ENCODE measurements at places on chromosomes 5 and 9.

DNA sequence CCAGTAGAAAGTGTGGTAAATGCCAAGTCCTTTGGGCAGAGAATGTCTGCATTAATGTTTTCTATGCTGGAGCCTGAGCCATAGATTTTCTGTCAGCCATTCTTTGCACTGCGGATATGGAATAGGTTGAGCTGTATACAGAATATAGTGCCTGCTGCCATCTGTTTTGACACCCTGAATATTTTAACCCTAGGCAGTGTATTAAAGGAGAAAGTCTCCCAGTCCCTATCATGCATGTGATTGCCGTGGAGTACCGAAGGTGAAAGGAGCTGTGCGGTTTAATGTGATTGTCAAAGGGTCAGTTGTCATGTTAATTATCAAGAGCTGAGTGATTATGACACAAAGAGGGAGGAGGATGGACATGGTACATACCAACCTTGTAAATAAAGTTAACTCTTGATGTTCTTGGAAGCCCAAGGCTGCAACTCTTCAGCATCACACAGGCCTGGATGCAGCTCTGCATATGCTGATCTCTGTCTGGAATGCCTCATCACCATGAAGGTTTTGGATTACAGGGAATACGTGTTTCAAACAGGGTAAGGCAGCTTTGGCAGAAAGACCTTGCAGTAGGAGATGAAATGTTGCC is 247.1 kb upstream of the ELAVL2 start:
- DNase-seq = no peak

GRCh38 chr9:20403346-20403745 is 219.0 kb downstream of the MLLT3 start:
- DNase-seq = no peak

DNA sequence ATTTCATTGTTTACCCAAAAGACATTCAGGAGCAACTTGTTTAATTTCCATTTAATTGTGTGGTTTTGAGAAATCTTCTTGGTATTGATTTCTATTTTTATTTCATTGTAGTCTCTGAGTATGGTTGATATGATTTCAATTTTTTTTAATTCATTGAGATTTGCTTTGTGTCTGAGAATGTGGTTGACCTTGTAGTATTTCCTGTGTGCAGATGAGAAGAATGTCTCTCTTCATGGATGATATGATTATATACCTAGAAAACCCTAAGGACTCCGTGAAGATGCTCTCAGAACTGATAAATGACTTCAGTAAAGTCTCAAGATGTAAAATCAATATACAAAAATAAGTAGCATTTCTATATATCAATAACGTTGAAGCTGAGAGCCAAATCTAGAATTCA is 202.4 kb upstream of the CDH9 start:
- no peak for DNase-seq

DNA sequence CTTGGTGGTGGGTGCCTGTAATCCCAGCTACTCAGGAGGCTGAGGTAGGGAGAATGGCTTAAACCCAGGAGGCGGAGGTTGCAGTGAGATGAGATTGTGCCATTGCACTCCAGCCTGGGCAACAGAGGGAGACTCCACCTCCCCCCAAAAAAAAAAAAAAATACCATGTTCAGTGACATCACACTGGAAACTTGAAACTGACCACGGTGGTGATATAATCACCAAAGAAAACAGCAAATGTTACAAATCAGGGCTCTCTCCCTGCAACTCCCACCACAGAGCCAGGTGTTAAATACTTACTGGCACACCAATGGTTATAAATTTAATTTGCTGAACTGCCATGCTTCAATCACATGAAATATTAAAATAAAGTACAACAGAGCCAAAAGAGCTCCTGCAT is 81.4 kb downstream of the ZNF608 start:
- DNase-seq = no peak

GRCh38 chr9:133691191-133691590 is 47.0 kb downstream of the SARDH start:
- DNase-seq = no peak

DNA sequence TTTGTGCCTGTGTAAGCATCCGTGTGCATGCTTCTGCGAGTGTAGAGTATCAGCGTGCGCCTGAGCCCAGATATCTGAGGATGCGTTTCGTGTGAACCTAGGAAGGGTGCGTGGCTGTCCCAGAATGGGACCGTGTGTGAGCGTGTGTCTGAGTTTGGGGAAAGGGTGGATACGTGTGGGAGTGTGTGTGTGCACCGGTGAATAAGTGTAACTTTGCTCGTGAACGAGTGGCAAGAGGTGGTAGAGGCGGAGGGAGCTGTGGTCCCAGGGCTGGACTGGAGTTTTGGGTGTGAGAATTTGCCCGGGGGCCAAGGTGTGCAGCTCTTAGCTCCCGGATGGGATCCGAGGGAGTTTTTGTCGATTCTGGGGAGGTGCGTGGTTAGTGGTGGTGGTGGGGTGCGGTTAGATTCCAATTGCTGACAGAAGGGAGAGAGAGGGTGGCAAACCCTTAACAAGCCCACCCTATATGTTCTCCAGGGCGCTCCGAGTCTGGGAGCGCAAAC is 686 bp upstream of the COL27A1 start:
- no peak for DNase-seq

- DNase-seq = no peak
These were observed 2280.6 kb upstream of the ACO1 start for GRCh38 chr9:30103647-30104394.

DNA sequence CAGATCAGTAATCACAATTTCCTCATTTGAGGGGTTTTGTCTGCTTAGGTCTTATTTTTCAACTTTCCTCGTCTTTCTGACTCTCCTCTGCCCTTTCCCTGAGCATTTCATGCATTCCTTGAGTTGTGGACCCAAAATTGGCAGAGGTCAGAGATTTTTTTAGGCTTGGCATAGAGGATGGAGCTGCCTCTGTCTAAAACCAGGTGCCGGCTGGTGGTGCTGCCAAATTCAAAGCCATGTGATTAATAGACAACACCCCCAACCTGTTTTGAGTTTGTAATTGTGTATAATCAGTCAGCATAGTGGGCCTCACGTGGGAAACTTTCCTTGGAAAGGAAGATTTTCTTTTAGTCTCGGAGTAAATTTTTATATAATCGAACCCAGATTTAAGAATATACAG is 39.6 kb downstream of the TJP2 start:
- no peak for DNase-seq

- DNase-seq = no peak
These were observed 9.6 kb upstream of the AHRR start for GRCh38 chr5:311963-312362.

- DNase-seq = no peak
These were observed 10.8 kb downstream of the MAPKAP1 start for GRCh38 chr9:125696106-125696647.

GRCh38 chr9:3136686-3137346 is 292.9 kb upstream of the PUM3 start:
- no peak for DNase-seq

GRCh38 chr5:93311881-93312280 is 269.1 kb downstream of the NR2F1-AS1 start:
- DNase-seq = no peak

- DNase-seq = no peak
These were observed 182.2 kb downstream of the AOPEP start for GRCh38 chr9:94908583-94909249.

DNA sequence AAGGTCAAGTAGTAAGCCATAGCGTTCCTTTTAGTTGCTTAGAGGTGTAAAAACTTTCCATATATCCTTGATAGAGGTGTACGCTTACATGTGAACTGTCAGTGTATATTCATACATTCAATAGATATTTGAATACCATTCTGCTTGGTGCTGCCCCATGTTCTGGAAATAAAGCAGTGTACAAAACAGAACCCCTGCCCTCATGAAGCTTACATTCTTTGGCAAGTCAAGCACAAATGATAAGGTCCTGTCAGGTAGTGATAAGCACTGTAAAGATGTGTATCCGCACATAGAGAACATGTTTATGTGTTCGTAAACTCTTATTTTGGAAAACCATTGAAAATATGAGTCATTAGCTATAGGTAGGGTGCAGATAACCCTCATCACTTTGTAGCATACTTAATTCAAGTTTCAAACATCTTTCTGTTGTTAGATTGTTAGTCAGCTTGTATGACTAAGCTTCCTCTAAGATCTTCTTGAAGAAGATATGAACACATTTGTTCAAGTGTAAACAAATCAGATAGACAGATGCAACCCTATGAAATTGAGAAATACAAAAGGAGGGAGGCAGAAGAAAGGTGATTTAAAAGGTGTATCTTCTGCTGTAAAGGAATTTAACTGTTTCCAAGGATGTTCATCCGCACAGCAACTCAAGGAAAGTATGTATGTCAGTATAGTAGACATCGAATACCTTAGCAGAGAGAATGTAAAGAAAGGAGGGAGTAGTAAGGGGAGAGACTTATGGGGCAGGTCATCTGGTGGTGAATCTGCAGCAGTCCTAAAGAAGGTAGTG is 1.6 kb downstream of the GTF3C4 start:
- DNase-seq = no peak

- DNase-seq = no peak
These were observed 9.0 kb downstream of the CDX1 start for GRCh38 chr5:150175536-150175935.

- no peak for DNase-seq
These were observed 1.7 kb downstream of the SMIM3 start for GRCh38 chr5:150780187-150780692.

- no peak for DNase-seq
These were observed 21.7 kb upstream of the HMCN2 start for GRCh38 chr9:130243882-130244170.

- peak; percentile 84 for DNase-seq
These were observed 9.9 kb downstream of the ZBED3 start for GRCh38 chr5:77076961-77077828.

DNA sequence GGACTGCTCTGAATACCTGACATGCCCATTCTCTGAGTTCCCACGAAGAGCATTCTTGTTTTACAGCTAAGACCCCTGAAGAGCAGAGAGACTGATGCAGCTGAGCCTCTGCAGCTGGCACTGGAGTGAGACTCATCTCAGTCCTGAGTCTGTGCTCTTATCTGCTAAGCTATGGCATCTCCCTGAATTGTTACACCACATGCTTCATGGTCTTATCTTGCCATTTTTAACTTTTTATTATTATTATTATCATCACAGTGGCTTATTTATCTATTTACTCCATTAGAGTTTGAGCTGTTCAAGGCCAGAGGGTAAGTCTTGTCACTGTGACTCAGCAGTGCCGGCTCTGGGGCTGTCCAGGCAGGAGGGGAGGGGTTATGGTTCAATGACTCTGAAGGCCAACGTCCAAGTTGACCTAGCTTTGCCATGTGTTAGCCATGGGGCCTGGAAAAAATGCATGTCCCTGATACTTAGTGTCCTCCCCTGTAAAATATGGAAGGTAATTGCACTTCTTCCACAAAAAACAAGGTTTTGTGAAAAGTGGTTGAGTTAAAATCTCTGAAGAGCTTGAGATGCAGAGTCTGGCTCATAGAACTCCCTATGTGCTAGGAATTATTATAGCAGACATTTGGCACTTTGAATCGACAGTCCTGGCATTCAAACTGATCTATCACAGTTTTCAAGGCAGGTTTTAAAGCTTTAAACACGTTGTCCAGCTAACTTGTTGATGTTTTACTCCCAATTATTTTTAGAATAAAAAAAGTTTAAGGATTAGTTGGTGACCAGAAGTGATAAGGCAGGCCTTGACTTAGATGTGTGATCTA is 94.6 kb downstream of the ALDH1A1 start:
- DNase-seq = no peak

DNA sequence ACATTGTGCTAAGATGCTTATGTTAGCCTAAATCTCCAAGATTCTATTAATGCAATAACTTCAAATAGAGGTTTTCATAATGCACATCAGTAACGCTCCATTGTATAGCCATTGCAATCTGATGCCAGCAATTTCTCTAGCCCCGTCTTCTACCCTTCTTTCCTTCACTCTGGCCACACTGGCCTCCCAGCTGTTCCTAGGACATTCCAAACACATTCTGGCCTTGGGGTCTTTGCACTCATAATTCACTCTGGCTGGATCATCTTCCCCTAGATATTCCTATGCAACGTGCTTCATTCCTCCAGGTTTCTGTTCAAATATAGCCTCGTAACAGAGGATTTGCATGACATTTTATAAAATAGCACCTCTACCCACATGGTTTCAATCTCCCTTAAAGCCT is 23.3 kb downstream of the FAM81B start:
- no peak for DNase-seq

- no peak for DNase-seq
These were observed 53.0 kb downstream of the TEK start for GRCh38 chr9:27162045-27162444.

- DNase-seq = no peak
These were observed 276.0 kb upstream of the DAP start for GRCh38 chr5:11037080-11037479.

DNA sequence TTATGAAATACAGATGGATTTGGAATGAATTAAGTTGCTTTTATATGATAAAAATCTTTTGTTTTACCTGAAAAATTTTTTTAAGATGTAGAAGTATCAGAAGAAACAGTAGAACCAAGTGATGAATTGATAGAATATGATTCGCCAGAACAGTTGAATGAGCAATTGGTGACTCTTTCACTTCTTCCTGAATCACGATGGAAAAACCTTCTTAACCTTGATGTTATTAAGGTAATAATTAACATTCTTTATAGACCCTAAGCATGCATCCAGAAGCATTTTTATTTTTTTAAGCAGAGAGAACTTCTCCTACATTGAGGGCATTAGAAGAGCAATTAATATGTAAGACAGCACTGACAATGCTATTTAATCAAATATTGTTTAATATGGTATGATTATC is 28.8 kb downstream of the WDR36 start:
- no peak for DNase-seq

GRCh38 chr5:89498699-89499098 is 615.7 kb upstream of the MEF2C start:
- no peak for DNase-seq

- no peak for DNase-seq
These were observed 19.6 kb upstream of the ISOC1 start for GRCh38 chr5:129074903-129075302.

DNA sequence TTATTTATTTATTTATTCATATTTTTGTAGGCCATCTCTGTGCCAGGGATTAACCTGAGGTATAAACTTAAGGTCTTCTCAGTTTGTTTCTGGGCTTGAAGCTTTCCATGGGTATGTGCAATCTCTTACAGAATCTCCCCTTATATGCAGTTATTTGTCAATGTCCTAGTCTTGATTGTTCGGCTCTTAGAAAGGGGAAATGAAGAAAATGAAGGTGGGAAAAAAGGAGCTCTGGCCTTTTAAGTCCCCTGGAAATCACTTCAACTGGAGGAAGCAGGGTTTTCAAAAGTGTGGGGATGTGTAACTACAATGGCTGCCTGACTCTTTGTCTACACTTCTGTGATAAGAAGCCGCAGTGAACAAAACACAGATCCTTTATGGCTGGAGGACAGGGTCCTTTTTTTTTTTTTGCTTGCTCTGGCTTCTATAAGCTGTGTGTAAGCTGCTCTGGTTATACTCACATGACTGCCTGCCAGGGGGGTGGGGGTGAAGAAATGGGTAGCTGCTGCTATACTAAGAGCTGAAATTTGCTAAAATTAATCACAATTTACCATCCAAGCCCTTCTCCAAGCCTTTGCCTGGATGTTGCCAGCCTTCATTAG is 33.7 kb downstream of the CENPP start:
- DNase-seq = no peak

GRCh38 chr5:31663519-31663918 is 24.6 kb downstream of the PDZD2 start:
- DNase-seq = no peak

GRCh38 chr5:123371575-123372179 is 51.5 kb downstream of the CEP120 start:
- no peak for DNase-seq

- peak; percentile 85 for DNase-seq
These were observed 15.9 kb downstream of the EXD3 start for GRCh38 chr9:137406876-137407589.

GRCh38 chr9:124133727-124134126 is 122.2 kb downstream of the LHX2 start:
- no peak for DNase-seq

- DNase-seq = no peak
These were observed 4.3 kb upstream of the AHRR start for GRCh38 chr5:317086-317811.

Measured in type B pancreatic cell (in vitro differentiated cells).